ENCODE measurements at places on chromosomes 12 and 14.

DNA sequence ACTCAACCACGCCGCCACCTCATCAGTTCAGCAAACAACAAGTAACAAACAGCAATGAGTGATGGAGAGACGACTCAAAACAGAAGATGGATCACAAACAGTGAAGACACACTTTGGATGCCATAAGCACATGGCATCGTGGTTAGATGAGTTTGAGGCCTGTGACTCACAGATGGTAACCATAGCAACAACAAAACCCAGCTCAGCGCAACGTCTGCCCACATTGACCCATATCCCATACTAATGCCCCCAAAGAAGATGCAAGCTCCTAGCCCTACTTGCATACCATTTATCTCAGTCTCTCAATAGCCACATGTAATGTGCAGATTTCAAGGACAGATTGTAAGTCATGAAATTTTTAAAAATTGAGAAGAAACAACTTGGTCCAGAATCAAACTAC, 1322.3 kb upstream of the TMEM132C start:
- no peak for DNase-seq

DNA sequence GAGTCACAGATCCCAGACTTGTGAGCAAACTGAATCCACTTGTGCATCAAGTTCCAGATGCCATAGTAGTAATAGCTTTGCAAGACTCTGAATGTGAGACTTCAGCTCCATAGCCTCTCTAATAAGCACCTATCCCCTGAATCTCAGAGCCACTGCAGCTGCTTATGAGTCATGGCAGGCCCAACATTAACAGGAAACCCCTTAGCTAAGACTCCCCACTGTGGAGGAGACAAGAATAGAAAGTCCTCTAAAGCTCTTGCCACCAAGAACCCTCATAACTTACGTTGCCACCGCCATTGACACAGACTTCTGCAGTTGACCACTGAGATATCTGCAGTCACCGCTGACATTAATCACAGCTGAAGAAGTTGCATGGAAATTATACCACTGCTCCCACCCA, 62.9 kb upstream of the PDE3A start:
- no peak for DNase-seq

- DNase-seq = no peak
Observed at GRCh38 chr12:52213564-52214420, 19.3 kb upstream of the KRT7 start.

DNA sequence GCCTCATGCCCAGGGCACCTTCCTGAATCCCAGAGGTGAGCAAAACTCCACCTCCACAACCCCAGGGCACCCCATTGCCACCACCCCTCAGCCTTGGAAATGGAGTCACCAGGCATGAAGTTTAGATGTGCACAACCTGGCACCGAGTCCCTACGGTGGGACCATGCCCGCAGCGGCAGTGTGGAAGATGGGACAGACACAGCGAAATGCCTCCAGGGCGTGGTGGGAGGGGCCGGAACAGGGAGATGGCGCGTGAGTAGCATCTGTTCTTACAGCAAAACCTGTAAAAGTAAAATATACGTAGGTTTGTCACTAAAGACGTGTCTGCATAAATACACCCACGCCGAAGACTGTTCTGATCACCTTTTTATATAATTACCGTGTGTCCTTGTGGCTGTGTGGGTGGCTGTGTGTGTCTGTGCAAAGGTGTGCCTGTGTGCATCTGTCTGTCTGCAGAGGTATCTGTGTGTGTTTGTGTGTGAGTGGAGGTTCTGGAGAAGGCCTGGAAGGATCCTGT, 17.4 kb upstream of the DEGS2 start:
- DNase-seq = no peak

- no peak for DNase-seq
Observed at GRCh38 chr12:19430988-19431387, 8.3 kb upstream of the AEBP2 start.

GRCh38 chr12:87121896-87122295, 865.7 kb upstream of the MGAT4C start:
- no peak for DNase-seq

- DNase-seq = no peak
Observed at GRCh38 chr12:52494518-52494917, 1.5 kb upstream of the KRT6A start.

DNA sequence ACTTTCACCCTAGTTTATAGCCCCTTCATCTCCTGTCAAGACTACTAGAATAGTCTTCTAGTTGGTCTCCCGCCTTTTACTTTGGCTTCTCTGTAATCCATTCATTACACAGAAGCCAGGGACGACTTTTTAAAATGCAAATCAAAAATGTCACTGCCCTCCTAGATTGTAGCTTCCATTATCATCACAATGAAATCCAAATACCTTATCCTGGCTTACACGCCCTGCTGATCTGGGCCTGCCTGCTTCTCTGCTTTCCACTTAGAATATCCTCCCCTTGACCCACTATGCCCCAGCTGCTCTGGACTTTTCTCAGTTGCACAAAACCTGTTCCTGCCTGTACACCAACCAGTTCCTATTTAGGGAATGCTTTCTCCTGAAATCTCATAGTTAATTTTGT, 4.5 kb upstream of the EEA1 start:
- DNase-seq = no peak

DNA sequence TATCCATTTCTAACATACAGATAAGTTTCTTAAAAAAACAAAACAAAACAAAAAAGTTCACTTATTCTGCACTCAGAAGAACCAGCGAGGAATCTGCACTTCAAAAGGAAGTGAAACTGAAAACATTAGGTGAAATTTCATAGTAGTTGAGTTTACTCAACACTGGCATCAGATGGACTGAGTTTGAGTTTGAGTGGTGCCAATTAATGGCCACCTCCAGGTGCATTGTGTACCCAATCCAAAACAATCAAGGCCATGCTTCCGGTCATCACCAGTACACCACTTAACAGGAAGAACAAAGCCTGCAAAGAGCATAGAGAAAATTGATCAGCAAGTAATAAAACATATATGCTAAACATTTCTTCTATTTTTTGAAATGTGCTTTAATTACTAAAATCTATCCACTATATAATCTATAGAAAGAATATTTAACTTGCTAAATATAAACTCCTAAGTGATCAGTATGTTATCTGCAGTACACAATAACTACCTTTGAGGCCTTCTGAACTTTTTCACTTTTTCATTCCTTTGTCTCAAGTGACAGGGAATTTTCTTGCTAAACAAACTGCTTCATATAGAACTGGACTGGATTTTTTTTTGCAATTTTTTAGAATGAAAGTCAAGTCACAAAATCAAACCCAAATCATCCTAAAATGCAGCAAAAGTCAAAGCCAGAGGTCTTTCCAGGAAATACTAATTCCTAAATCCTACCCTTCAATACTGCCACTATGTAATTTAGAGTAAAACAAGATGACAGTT, 11.5 kb downstream of the SLC38A2 start:
- DNase-seq = no peak

DNA sequence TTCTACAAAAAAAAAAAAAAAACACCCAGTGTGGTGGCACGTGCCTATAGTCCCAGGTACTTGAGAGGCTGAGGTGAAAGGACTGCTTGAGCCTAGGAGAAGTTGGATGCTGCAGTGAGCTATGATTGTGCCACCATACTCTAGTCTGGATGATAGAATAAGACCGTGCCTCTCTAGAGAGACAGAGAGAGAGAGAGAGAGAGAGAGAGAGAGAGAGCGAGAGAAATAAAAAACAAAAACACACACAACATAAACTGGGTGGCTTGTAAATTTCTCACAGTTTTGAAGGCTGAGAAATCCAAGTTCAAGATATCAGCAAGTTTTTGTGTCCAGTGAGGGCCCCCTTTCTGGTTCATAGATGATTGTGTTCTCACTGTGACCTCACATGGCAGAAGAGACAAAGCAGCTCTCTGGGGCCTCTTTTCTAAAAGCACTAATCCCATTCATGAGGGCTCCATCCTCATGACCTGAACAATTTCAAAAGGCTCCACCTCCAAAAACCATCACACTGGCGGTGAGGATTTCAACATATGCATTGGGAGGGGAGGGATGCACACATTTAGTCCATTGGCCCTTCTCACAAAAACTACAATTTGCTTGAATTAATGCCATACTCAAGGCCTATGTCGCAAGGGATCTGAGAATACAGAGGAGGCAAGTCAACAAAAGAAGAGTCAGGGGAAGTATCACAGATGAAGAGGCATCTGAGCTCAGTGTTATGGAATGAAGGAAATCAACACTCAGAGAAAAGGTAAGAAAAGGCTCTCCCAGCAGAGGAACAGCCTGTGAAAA, 94.9 kb downstream of the PPM1H start:
- DNase-seq = no peak

DNA sequence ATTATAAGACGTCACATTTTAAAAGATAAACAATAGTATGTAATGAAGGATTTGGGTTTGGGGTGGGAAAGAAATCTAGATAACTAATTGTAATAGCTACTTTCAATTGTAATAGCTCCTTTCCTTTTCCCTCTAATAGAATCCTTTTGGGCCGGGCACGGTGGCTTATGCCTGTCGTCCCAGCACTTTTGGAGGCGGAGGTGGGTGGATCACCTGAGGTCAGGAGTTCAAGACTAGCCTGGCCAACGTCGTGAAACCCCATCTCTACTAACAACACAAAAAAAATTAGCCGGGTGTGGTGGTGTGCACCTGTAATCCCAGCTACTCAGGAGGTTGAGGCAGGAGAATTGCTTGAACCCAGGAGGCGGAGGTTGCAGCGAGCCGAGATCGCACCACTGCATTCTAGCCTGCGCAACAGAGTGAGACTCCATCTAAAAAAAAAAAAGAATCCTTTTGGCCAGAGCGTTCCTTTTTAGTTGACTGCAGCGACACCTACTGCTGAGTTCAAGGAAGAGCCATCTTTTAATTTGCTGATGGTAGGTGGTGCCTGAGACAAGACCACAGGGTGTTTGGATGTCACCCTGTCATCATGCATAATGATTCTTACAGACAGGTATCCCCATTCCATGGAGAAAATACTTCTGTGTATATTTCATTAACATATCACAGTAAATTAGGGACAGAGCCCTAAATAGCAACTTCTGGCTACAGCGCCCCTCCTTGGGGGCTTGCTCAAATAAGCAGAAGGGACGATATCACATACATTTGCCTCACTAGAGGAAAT, 79.5 kb downstream of the ARMH4 start:
- no peak for DNase-seq

GRCh38 chr12:90974286-90974685, 19.3 kb upstream of the CCER1 start:
- DNase-seq = no peak

DNA sequence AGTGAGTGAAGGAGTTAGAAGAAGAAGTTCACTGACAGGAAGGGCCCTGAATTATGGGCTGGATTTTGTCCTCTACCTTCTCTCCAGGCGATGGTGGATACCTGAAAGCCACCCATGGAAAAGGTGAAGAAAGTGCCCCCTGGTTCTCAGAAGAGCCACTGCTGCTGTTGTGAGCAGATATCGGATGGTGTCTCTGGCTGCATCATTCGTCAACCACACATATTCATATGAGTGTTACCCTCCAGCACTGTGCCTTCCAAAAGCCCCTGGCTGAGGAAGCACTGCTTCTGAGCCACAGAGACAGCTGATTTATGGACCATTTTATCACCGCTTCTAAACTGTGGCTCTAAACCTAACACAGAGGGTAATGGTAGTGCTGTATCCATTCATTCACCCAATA, 2.0 kb upstream of the ACTN1 start:
- DNase-seq = no peak

- DNase-seq = no peak
Observed at GRCh38 chr14:91089958-91090535, 23.8 kb upstream of the DGLUCY start.

GRCh38 chr12:116808113-116809105, 70.3 kb downstream of the RNFT2 start:
- no peak for DNase-seq

DNA sequence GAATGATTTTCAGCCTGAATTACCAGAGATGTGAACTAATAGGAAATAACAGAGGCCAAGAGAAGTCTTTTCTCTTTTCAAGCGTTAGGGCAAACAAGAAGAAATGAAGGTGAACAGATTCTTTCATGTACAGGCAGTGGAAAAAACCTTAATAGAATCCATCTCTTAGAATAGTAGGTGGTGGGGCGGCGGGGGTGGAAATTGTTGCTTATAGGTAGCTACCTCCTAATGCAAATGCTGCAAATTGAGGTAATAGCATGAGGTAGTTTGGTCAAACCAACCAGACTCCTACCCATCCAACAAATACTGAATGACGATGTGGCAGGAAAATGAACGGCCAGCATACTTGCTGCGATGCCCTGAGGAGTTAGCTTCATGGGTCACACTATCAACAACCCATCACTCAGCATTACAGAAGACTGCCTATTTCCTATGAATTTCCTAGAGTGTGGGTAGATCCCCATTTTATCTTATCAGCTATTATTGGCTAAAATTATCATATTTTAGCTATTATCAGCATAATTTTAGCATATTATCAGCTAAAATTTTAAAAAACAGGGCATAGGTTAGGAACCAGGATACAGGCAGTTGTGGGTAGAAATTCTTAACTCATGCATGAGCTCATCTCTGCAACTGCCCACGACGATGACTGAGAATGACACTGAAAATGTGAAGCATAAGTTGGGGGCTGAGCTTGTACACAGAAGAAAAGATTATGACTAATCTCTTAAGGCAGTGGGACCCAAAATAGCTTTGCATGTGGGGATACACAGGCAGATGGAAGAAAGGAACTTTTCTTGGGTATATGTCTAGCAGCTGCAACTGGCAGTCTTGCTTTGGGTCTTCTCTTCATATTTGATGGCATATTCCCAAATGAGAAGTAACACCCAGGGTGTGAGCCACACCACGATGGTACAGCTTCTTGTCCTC, 68.7 kb downstream of the NIN start:
- no peak for DNase-seq

DNA sequence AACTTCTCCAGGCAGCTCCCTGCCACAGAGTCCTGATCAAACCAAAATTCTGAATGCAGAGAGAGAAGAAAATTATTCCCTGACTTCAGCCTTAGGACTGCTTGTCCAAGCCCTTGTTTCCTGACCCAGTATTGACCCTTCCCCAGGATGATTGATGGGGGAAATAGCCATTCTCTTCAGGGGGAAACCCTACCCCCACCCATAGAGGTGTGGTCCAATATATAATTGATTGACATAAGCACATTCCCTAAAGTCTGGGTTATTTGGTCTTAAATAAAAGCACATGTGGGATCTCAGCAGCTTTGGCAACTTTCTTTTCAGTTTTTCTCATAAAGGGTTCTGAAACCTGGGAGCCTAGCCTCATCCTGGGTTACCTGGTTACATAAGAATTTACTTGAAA, 201.2 kb upstream of the DDHD1 start:
- no peak for DNase-seq

- no peak for DNase-seq
Observed at GRCh38 chr14:23013054-23013748, 3.3 kb upstream of the C14orf93 start.
